ENCODE measurements at places on chromosomes 16 and 17.

DNA sequence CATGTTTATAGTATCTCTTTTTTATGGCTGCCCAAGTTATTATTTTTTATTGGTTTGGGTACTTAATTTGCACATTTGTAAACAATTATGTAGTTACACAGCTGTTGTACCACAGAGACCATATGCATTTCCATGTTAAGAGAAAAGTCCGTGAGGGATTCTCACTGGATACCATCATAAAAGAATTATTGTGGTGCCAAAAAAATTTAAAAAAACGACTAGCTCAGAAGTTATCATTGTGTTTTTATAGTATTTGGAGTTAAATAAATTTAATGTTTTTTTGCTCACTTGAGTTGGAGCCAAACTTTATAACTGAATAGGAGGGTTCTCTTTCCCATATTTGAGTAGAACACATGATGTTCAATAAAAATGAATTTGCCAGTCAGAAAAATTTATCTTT, 618.7 kb downstream of the WWOX start:
- DNase-seq: no peak

- DNase-seq: no peak
These were observed 99.0 kb downstream of the C16orf78 start for GRCh38 chr16:49472598-49472997.

DNA sequence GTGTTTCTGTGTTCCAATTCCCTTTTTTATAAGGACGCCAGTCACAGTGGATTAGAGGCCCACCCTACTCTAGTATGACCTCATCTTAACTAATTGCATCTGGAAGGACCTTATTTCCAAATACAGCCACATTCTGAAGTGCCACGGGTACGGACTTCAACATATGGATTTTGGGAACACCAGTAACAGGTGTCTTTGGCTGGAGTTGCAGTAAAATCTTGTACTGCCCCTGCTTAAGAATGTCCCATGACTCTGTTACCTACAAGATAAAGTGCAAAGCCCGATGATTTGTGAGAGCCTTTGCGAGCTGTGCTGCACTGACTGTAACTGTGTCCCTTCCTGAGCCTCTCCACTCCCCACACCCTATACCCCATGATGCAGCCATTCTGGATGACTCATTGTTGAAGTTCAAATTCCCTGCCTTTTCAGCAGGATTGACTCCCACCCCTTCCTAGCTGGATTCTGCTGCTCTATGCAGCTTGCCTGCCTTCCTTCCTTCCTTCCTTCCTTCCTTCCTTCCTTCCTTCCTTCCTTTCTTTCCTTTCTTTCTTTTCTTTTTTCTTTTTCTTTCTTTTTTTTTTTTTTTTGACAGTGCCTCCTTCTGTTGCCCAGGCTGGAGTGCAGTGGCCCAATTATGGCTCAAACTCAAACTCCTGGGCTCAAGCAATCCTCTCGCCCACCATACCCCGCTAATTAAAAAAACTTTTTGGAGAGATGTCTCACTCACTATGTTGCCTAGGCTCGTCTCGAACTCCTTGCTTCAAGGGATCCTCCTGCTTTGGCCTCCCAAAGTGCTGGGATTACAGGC, 2.1 kb downstream of the HCRT start:
- no peak for DNase-seq

DNA sequence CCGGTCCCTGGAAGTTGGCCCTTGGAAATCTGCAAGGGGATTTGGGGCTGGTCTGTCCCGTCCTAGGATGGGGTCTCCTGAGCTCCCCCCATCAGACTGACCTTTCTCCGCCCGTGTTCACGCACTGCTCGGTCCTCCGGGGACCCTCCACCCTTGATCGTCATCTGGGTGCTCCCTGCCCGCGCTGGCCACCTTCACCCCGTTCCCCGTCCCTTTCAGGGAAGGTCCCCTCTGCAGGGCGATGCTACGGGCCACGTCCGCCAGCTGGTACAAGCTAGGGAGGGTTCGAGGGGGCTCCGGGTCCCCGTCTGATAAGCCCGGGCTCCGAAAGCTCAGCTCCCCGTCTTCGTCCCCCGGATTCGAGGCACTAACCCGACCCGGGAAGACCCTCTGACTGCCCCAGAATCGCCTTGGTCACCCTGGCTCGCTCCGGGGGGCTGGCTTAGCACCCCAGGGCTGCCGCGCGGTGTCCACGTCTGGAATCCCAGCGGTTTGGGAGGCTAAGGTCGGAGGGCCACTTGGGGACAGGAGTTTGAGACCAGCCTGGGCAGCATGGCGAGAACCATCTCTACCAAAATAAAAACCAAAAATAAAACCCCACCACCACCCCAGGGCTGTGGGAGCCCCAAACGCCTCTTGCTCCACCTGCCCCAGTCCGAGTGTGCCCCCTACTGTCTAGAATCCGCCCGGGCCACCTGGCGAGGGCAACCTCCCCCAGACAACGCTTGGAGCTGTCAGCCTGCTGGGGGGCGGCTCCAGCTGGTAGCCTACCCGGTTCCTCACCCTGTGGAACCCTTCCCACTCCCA, 1.1 kb upstream of the SLC43A2 start:
- peak; percentile 66 for DNase-seq

DNA sequence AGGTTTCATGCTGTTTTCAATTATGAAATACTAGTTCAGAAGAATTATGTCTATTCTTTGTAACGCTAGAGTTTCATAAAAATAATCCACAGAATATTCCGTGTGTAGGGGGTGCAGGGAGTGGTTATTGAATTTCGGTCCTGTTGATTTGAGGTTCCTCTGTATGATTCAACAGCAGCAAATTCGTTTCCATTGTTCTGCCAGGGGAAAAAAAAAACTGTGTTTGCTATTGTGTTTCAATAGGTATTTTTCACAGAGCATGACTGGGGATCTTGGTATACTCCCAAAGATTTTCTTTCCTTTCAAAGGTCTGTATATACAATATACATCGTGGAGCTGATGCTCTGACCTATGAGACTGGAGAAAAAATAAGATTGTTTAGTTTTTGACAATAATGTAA, 15.8 kb downstream of the SHISA9 start:
- DNase-seq: no peak

GRCh38 chr17:46722662-46723285, 95.7 kb downstream of the WNT3 start:
- DNase-seq: no peak

DNA sequence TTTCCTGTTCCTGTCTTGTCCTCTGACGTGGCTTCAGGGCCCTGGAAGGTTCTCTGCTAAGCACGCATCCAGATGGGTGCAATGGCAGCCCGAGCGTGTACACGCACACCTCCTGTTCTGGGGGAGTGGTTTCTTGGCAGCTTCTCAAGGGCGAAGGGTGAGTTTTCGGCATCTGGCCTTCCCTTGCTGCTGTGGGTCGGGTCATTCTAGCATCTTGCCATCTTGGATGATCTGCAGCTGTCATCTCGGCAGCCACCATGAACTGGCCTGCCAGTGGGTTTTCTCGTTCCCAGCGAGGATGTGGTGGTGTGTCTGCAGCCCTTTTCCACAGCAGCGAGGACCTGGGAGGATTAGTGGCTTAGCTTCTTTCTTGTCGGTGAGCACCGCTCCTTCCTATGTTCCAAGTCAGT, 10.6 kb downstream of the MSI2 start:
- DNase-seq: no peak
